ENCODE measurements at places on chromosomes 2 and 18. TPM values are rescaled to one million over a fixed set of nuclear protein-coding genes. Genes with fewer than 3 reads are reported as not detected.
A peak's percentile ranks its signal among the peaks of the same experiment; 100 is the strongest.

DNA sequence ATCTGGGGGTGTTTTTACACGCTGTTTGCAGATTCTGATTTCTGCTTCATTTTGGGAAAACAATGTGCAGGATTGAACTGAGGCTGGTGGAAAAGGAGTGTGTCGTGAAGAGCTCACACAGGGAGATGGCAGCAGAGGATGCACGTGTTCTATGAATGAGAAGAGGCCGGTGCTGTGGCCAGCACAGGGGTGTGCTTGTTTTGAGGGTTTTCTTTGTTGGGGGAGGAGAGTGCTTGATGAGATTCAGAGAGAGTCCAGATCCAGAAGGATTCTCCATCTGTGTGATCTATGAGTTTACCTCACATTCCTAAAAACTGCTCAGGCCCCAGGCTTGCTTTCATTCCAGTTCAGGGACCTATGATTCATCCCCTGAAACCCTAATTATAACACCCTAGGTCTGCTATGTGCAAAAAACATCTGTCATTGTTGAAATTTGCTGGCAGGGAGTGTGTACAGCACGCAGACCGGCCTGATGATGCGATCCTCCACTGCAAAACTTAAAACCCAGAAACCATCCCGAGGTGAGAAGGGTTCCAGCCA is 12.1 kb downstream of the TGFA start:
- H3K4me3 ChIP-seq: no peak overlapping the region
- peaks cover 34% of the 10 kb centered on the region for H3K27me3 ChIP-seq
- H3K27ac ChIP-seq: no peak overlapping the region

DNA sequence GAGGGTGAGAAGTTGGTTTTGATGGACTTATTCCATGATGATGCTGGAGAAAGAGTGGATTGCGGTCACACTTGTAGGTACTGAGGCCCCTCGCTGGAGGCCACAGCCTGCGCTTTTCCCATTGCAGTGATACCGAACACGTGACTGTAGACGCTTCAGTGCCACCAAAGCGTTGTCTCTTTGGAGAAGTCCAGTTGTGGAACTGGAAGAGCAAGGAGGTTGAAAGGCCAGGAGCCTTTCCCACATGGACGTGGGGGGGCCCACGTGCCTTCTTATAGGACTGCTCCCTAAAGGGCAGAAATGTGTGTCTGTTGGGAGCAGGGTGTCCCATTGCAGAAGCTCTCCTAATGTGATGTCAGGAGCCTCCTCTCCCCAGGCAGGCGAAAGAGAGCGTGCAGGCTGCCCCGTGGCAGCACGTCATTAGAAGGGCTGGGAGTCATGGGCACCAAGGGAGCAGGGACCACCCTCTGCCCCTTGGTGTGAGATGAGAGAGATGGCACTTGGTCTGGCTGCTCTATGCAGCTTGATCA is 31.5 kb downstream of the LPIN1 start:
- no peak for DNase-seq
- no peak overlapping the region for H3K27ac ChIP-seq
- H3K27me3 ChIP-seq: no peaks in the 10 kb centered on the region
- H3K4me1 ChIP-seq: peaks cover 24% of the 10 kb centered on the region
- H3K36me3 ChIP-seq: peaks cover 22% of the 10 kb centered on the region

Gene TUBB8B
- total RNA-seq: 1.2 TPM

- peaks cover 17% of the 10 kb centered on the region for H3K36me3 ChIP-seq
- peaks cover 7% of the 10 kb centered on the region for H3K4me1 ChIP-seq
- DNase-seq: no peak
Observed at GRCh38 chr2:3313781-3314375, 63.7 kb downstream of the EIPR1 start.

- H3K36me3 ChIP-seq: no peaks in the 10 kb centered on the region
- no peaks in the 10 kb centered on the region for H3K27me3 ChIP-seq
- H3K27ac ChIP-seq: no peak overlapping the region
- peaks cover 42% of the 10 kb centered on the region for H3K4me1 ChIP-seq
Observed at GRCh38 chr18:28158083-28158581, 18.8 kb downstream of the CDH2 start.

- peak overlapping the region; percentile 82 for H3K4me3 ChIP-seq
- DNase-seq: peak; percentile 57
- peaks cover 50% of the 10 kb centered on the region for H3K4me1 ChIP-seq
Observed at GRCh38 chr2:25251422-25252273, 83.3 kb upstream of the POMC start.

Gene KRTCAP3
- total RNA-seq: 41.9 TPM

- DNase-seq: no peak
- no peaks in the 10 kb centered on the region for H3K36me3 ChIP-seq
- no peak overlapping the region for H3K27ac ChIP-seq
- peaks cover 46% of the 10 kb centered on the region for H3K4me1 ChIP-seq
- no peak overlapping the region for H3K4me3 ChIP-seq
Observed at GRCh38 chr2:144230033-144230432, 289.9 kb downstream of the ZEB2 start.

DNA sequence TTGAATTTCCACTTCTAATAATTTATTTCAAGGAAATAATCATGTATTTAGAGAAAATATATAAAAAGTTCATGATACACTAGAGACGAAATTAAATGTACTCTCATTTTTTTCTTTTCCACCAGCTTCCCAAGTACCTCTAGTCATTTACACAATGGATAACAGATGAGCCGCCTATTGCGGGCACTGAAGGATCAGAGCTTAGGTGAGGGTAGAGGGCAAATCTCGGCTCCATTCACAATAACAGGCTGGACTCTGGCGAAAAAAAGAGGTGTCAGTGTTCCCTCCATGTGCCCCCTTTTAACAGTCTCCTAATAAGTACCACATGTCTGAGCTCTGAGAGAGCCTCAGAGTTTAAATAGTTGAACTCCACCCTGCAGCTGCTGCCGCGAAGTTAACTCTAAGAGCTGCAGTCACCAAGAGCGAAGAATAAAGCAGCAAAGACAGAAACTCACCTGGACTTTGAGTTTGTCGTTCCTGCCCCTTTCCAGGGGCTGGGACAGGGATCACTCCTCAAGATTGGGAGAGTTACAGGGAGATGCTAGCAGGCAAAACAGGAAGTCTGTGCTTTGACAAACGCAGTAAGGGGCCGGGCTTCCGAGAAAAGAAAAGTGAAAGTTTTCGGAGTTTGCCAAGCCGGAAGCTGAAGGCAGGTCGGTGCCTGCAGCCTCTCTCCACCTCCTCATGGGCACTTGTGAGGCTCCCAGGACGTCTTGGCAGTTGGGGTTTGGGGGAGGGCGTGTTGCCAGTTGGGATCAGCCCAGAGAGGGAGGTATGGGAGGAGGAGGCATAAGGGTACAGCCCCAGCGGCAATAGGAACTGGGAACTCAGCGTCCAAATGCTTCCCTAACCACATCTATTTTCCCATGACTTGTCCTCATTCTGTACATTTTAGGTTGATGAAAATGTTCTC is at the start of gene SP110:
Gene SP110 (minus strand): TSS at position 566 of the 913 bp plus-strand sequence. CDS start 3,057 bp downstream, outside the sequence.
- peak within 1 kb of the TSS; percentile 91 for H3K27ac ChIP-seq
- H3K27me3 ChIP-seq: no peaks in the 10 kb centered on the region
- H3K4me3 ChIP-seq: peak within 1 kb of the TSS; percentile 71
- peak; percentile 49 for DNase-seq
- H3K36me3 ChIP-seq: no peaks in the 10 kb centered on the region

Gene WDR75
- 68.3 TPM for total RNA-seq

- H3K27me3 ChIP-seq: no peaks in the 10 kb centered on the region
- H3K27ac ChIP-seq: no peak overlapping the region
- H3K4me3 ChIP-seq: no peak overlapping the region
- H3K36me3 ChIP-seq: peaks cover 67% of the 10 kb centered on the region
- DNase-seq: no peak
Observed at GRCh38 chr18:10543277-10543676, 17.4 kb downstream of the NAPG start.

DNA sequence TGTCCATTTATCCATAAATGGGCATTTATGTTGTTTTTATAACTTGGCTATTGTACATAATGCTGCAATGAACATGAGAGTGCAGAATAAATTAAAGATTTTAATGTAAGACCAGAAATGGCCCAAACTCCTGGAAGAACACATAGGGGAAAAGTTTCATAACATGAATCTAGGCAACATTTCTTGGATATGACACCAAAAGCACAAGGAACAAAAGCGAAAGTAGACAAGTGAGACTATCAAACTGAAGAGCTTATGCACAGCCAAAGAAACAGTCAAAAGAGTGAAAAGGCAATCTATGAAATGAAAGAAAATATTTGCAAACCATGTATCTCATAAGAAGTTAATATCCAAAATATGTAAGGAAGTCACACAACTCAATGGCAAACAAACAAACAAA is 5.8 kb downstream of the IL36A start:
- H3K27ac ChIP-seq: no peak overlapping the region
- DNase-seq: no peak
- peaks cover 23% of the 10 kb centered on the region for H3K27me3 ChIP-seq
- H3K4me3 ChIP-seq: no peak overlapping the region

GRCh38 chr2:173311844-173312606 is 42.6 kb upstream of the CDCA7 start:
- no peak overlapping the region for H3K27ac ChIP-seq
- H3K4me3 ChIP-seq: no peak overlapping the region
- H3K27me3 ChIP-seq: no peaks in the 10 kb centered on the region
- no peak for DNase-seq

DNA sequence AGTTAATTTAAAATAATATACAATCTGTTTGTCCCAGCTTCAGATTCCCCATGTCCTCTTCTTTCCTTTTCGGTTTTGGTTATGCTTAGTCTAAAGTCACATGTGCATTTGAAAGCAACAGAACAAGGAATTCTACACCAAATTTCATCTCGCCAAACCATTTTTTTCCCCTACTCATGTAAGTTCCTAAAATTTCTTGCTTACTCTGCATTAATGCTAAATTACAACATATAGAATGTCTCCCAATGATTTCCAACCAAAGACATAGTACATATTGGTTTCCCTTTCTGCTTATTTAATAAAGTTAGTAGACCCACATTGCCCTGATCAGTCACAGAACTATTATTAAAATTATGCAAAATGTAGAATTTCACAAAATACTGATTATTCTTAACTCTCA is 212.3 kb downstream of the ARHGAP15 start:
- H3K4me1 ChIP-seq: peaks cover 42% of the 10 kb centered on the region
- H3K36me3 ChIP-seq: no peaks in the 10 kb centered on the region
- peaks cover 1% of the 10 kb centered on the region for H3K27me3 ChIP-seq

Gene PID1
- total RNA-seq: 1.3 TPM

GRCh38 chr18:57094175-57094574 is 52.7 kb upstream of the BOD1L2 start:
- no peak for DNase-seq
- no peak overlapping the region for H3K27ac ChIP-seq
- no peaks in the 10 kb centered on the region for H3K36me3 ChIP-seq
- H3K4me1 ChIP-seq: peaks cover 61% of the 10 kb centered on the region
- H3K27me3 ChIP-seq: peaks cover 3% of the 10 kb centered on the region
- H3K4me3 ChIP-seq: no peak overlapping the region

DNA sequence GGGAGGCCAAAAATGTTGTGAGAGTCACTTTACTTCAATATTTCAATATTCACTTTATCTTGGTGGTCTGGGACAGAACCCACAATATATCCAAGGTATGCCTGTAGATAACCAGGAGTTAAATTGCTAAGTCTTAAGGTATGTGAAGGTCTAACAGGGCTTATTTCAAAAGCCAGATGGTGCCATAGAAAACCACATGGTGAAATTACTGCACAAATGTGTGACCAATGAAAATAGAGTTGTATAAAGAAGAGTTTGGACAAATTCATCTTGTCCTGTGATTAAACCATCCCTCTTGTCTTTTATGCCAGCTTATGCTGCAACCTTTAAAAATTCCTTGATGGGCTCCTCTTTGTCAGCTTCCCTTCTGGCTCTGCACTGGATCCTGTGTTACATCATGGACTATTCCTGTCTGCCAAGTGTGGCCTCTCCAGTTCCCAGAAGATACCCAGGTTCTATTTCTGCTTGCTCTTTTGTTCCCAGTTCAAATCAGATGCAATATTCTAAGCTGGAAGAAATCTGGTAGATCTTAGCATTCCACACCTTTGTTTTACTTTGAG is 46.8 kb downstream of the ANTXR1 start:
- H3K4me3 ChIP-seq: no peak overlapping the region
- peaks cover 15% of the 10 kb centered on the region for H3K36me3 ChIP-seq
- H3K27me3 ChIP-seq: no peaks in the 10 kb centered on the region
- 0 out of 2 replicates have a peak, but pooled peaks cover 3% of the 10 kb centered on the region for H3K4me1 ChIP-seq
- DNase-seq: no peak

- H3K36me3 ChIP-seq: no peaks in the 10 kb centered on the region
- no peak for DNase-seq
- H3K27ac ChIP-seq: no peak overlapping the region
Observed at GRCh38 chr2:43745457-43745856, 28.4 kb upstream of the DYNC2LI1 start.

GRCh38 chr18:34028324-34028723 is 196.4 kb downstream of the NOL4 start:
- H3K4me3 ChIP-seq: no peak overlapping the region
- H3K4me1 ChIP-seq: 0 out of 2 replicates have a peak, but pooled peaks cover 4% of the 10 kb centered on the region
- H3K27ac ChIP-seq: no peak overlapping the region
- no peaks in the 10 kb centered on the region for H3K27me3 ChIP-seq
- no peaks in the 10 kb centered on the region for H3K36me3 ChIP-seq
- no peak for DNase-seq

Gene MFSD2B
- 0.55 TPM for total RNA-seq

- DNase-seq: no peak
- H3K36me3 ChIP-seq: no peaks in the 10 kb centered on the region
- no peak overlapping the region for H3K27ac ChIP-seq
- no peak overlapping the region for H3K4me3 ChIP-seq
- peaks cover 19% of the 10 kb centered on the region for H3K4me1 ChIP-seq
- no peaks in the 10 kb centered on the region for H3K27me3 ChIP-seq
Observed at GRCh38 chr2:71995067-71995665, 152.5 kb downstream of the CYP26B1 start.

- peaks cover 11% of the 10 kb centered on the region for H3K36me3 ChIP-seq
- no peak overlapping the region for H3K4me3 ChIP-seq
- H3K27ac ChIP-seq: no peak overlapping the region
Observed at GRCh38 chr2:98350411-98350810, 4.2 kb downstream of the CNGA3 start.

- H3K27me3 ChIP-seq: no peaks in the 10 kb centered on the region
- peak overlapping the region; percentile 63 for H3K27ac ChIP-seq
- peaks cover 45% of the 10 kb centered on the region for H3K4me1 ChIP-seq
- peaks cover 32% of the 10 kb centered on the region for H3K36me3 ChIP-seq
Observed at GRCh38 chr2:47339745-47340541, 63.0 kb upstream of the MSH2 start.

- H3K27me3 ChIP-seq: no peaks in the 10 kb centered on the region
- H3K4me3 ChIP-seq: no peak overlapping the region
- peak overlapping the region; percentile 98 for H3K27ac ChIP-seq
- H3K36me3 ChIP-seq: peaks cover 3% of the 10 kb centered on the region
- peak; percentile 18 for DNase-seq
Observed at GRCh38 chr2:222861411-222862105, 722 bp downstream of the ACSL3 start.

Gene CNDP1
- total RNA-seq: 0.11 TPM

- no peaks in the 10 kb centered on the region for H3K36me3 ChIP-seq
- H3K27ac ChIP-seq: peak overlapping the region; percentile 25
- H3K4me3 ChIP-seq: peak overlapping the region; percentile 36
Observed at GRCh38 chr2:47239119-47239969, 84.2 kb upstream of the STPG4 start.

- no peak overlapping the region for H3K4me3 ChIP-seq
- no peak for DNase-seq
Observed at GRCh38 chr2:99743146-99743545, 253.3 kb upstream of the REV1 start.
